Activated naive CD8-positive, alpha-beta T cell treated with anti-CD3 and anti-CD28 coated beads, Interleukin-2, amount 50 U/mL, for 16 hours (primary cell): ENCODE measurements at places on chromosomes 2 and 18.

DNA sequence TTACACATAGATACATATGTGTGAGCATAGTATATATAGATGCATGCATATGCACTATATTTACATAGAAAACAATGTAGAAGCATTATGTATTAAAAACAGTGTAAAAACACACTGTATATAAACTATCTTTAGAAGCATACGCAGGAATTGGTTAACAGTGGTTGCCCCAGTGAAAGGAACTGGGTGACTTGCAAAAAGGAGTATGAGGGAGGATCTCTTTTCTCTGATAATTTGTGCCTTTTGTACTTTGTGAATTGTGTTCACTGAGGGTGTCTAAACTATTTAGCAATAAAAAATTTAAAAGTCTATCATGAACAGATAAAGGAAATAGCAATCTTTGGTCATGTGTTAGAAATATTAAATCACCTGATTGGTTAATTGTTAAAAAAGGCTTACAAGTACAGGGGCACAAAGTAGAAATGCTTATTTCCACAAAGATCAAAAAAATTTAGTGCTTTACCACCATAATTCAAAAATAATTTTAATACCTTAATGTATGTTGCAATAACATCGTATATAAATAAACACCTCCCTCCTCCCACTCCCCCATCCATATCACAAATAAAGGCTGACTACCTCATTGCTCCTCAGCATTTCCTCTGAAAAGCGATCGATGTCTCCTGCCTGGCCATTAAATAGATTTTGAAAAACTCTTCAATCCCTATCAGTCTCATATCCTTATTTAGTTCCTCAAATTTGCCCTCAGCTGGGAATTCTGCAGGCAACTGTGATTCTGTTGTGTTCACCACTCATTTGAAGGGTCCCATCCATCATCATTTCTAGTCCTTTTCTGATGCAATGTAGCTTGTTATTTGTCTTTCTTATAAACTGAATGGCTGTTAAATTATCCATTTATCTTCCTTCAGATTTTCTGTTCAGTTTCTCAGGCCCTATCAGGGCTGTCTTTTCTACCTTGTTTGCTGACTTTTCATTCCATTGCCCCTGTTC, 257.3 kb downstream of the AGPS start:
- no peak for DNase-seq

- no peak for DNase-seq
Observed at GRCh38 chr18:634551-635045, 22.9 kb upstream of the TYMS start.

- DNase-seq, result no peak
Observed at GRCh38 chr2:54560146-54560881, 104.2 kb downstream of the SPTBN1 start.

- peak; percentile 29 for DNase-seq
Observed at GRCh38 chr2:241858206-241859016, at the start of gene PDCD1. Gene PDCD1 (minus strand): TSS chr2:241858894. CDS start chr2:241858838, 56 bp downstream.

DNA sequence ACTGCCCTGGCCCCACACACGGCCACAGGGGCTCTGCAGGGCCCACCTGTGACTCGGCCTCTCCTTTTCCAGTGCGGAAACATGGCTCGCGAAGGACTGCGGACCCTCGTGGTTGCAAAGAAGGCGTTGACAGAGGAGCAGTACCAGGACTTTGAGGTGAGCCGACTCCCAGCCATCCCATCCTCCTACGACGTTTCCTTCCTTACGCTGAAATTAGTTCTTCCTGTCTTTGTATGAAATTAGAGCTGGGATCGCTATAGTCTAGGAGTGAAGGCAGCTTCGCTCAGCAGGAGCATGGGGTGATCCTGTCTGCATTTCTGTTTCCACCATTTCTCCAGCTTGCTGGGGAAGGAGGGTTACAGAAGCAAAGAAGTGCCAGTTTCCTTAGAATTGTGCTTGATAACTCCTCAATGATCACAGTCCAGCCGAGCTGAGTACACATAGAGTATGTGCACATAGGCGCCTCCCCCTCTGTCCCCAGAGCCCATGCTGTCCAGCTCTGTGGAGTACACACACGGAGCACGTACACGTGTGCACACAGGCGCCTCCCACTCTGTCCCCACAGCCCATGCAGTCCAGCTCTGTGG, 59.1 kb upstream of the NFATC1 start:
- no peak for DNase-seq

DNA sequence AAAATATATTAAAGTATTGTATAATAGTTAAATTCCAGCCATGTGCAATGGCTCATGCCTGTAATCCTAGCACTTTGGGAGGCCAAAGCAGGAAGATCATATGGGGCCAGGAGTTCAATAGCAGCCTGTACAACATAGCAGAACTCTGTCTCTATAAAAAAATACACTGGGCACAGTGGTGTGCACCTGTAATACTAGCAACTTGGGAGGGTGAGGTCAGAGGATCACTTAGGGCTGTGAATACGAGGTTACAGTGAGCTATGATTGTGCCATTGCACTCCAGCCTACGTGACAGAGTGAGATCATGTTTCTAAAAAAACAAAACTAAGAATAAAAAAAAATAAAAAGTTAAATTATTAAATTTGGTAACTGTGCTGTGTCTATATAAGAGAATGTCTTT, 36.1 kb downstream of the ZRANB3 start:
- DNase-seq, result no peak

GRCh38 chr2:54960164-54960563, 90.1 kb downstream of the RTN4 start:
- DNase-seq, result no peak

GRCh38 chr18:77001041-77001440, 131.5 kb downstream of the MBP start:
- no peak for DNase-seq

- DNase-seq, result no peak
Observed at GRCh38 chr2:197513915-197514314, 2.0 kb upstream of the MOB4 start.

DNA sequence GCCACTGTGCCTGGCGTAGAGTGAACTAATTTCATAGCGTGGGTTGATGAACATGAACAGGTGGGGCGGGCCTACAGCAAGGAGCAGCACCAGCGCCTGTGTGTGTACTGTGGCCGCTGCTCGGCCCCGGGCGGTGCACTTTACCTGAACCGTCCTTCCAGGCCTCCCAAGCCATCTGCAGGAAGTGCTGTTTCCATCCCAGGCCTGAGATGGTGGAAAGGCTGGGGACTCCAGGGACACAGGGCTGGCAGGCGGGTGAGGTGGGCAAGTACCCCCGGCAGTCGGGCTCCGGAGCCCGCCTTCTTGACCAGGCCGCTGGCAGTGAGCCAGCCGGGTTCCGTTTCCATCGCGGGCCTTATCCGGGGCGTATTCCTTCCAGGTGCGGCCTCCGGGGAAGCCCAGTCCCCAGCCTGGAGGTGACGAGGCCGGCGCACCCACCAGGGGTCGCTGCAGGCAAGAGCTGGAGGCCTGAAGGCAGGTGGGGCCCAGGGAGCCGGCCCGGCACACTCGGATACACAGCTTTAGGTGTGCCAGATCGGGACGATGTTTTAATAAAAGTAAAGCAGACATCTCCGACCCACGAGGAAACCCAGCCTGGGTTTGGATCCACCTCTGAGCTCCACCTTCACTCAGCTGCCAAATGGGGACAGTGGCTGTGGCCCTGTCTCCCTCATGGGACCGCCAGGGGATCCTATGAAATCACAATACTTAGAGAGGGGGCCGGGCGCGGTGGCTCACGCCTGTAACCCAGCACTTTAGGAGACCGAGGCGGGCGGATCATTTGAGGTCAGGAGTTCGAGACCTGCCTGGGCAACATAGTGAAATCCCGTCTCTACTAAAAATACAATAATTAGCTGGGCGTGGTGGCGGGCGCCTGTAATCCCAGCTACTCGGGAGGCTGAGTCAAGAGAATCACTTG, 22.7 kb upstream of the PDIA6 start:
- DNase-seq, result peak; percentile 42

- no peak for DNase-seq
Observed at GRCh38 chr2:30569946-30570345, 122.9 kb downstream of the LCLAT1 start.

- no peak for DNase-seq
Observed at GRCh38 chr2:193350509-193350908, 1155.8 kb upstream of the TMEFF2 start.

- no peak for DNase-seq
Observed at GRCh38 chr18:76903386-76903785, 81.0 kb downstream of the ZNF236 start.

- DNase-seq, result no peak
Observed at GRCh38 chr2:39688181-39688580, 22.5 kb downstream of the TMEM178A start.

DNA sequence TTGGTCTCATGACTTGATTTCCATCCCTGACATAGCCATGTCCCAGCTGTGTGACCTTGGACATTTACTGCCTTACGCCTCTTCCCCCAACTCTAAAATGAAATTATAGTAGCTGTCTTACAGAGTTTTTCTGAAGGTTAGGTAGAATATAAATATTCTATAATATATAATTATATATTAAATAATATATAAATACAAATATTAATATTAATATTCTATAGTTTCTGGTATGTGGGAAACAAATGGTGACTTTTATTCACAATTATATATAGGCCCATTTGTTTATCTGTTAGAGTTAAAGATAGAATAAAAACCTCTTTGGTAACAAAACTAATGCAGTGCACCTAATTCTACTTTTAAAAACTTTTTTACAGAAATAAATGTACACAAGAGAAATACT, 1.7 kb downstream of the RBBP8 start:
- no peak for DNase-seq
